Thoracic aorta (tissue), 2 donors: ENCODE measurements at places on chromosomes 7 and 10. TPM values are rescaled to one million over a fixed set of nuclear protein-coding genes. Genes with fewer than 3 reads are reported as not detected.

GRCh38 chr10:132198381-132199181, 11.8 kb downstream of the DPYSL4 start:
- H3K27ac ChIP-seq: no peak overlapping the region
- H3K4me1 ChIP-seq: no peaks in the 10 kb centered on the region
- no peaks in the 10 kb centered on the region for H3K27me3 ChIP-seq
- DNase-seq: no peak
- H3K36me3 ChIP-seq: no peaks in the 10 kb centered on the region

DNA sequence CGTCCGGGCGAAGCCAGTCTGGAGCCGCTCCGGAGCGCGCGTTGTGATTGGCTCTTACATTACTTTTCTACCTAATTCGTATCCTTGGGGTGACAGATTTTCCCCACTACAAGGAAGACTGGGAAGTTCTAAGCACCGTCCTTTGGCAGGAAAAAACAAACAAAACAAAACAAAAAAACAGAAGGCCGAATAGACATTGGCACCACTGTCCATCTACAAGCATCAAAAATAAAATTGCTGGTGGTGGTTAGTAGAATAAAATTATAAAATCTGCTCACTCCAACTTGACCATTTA, 651 bp upstream of the SKAP2 start:
- H3K4me1 ChIP-seq: no peaks in the 10 kb centered on the region
- no peaks in the 10 kb centered on the region for H3K36me3 ChIP-seq
- no peak for DNase-seq

DNA sequence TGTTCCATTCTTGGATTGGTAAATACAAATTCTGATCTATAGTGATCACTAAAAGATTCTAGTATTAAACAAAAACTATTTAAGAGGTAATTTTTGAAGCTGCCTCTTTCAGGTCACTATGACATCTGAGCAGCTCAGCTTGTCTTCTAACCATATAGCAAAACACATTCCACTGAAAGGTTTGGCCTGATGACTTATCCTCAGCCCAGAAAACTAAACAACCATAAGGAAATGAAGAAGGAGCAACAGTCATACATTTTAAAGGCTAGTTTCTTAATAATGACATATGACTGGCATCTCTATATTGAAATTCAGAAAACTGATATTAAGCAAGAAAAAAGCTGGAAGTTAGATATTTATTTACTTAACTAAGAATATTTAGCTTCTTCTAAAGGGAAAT, 24.6 kb downstream of the NT5C2 start:
- H3K27me3 ChIP-seq: no peaks in the 10 kb centered on the region
- no peak for DNase-seq
- peaks cover 27% of the 10 kb centered on the region for H3K36me3 ChIP-seq

- no peak for DNase-seq
- H3K36me3 ChIP-seq: no peaks in the 10 kb centered on the region
- no peaks in the 10 kb centered on the region for H3K27me3 ChIP-seq
Observed at GRCh38 chr10:57696641-57697040, 571.1 kb downstream of the IPMK start.

GRCh38 chr10:109743574-109743973, 179.7 kb downstream of the XPNPEP1 start:
- no peak for DNase-seq
- no peak overlapping the region for H3K4me3 ChIP-seq
- no peaks in the 10 kb centered on the region for H3K27me3 ChIP-seq

DNA sequence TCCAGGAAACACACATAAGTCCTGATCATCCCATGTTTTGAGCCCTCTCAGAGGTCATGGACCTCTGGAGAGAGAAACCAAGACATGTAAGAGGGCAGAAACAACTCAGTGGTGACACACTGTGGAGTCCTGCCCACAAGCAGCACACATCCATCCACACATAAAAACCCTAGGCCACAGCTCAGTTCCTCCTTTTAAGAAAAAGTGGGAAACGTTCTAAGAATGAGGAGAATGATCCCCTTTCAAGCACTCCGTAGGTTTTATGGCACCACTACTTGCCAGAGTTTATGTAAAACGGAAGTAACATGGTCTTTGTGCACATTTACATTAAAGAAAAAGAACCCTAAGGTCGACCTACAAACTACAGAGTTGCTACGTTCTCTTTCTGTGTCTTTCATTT, 19.9 kb downstream of the ATAD1 start:
- no peak overlapping the region for H3K27ac ChIP-seq
- H3K27me3 ChIP-seq: no peaks in the 10 kb centered on the region
- no peaks in the 10 kb centered on the region for H3K36me3 ChIP-seq

GRCh38 chr7:3307435-3307834, 6.4 kb downstream of the SDK1 start:
- H3K36me3 ChIP-seq: no peaks in the 10 kb centered on the region
- H3K4me1 ChIP-seq: peaks cover 53% of the 10 kb centered on the region
- peak overlapping the region; percentile 45 for H3K27ac ChIP-seq
- no peak overlapping the region for H3K4me3 ChIP-seq
- H3K27me3 ChIP-seq: no peaks in the 10 kb centered on the region
- no peak for DNase-seq

- no peaks in the 10 kb centered on the region for H3K27me3 ChIP-seq
- no peaks in the 10 kb centered on the region for H3K4me1 ChIP-seq
- H3K27ac ChIP-seq: no peak overlapping the region
- H3K36me3 ChIP-seq: no peaks in the 10 kb centered on the region
Observed at GRCh38 chr10:49748006-49748405, 14.1 kb downstream of the OGDHL start.

DNA sequence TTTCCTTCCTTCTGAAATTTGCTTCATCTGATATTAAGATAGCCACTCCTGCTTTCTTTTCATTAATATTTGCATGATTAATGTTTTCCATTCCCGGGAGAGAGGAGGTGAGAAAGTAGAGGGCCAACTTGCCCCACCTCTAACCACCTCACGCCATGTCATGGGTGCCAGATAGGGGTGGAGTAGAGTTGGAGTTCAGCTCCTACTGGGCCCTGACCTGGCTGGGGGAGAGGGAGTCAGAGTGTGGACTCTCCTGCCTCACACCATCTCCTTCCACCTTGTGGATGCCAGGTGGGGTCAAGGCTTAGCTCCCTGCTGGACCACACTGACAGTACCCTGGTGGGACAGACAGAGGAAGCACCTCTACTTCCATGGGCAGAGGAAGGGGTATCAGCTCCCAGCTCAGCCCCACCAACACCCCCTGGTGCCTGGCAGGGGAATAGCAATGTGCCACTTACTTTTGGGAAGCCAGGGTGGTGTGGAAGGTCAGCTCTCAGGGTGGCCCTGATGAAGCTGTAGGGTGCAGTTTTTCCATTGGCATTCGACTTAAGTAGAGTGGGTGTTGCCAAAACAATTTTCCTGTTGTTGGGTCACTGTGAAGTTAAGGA, 28.0 kb downstream of the CHST12 start:
- H3K4me1 ChIP-seq: no peaks in the 10 kb centered on the region
- H3K36me3 ChIP-seq: peaks cover 18% of the 10 kb centered on the region

- no peak overlapping the region for H3K27ac ChIP-seq
- no peaks in the 10 kb centered on the region for H3K36me3 ChIP-seq
- H3K4me3 ChIP-seq: no peak overlapping the region
- no peaks in the 10 kb centered on the region for H3K4me1 ChIP-seq
Observed at GRCh38 chr10:24858288-24859270, 93.8 kb downstream of the PRTFDC1 start.

The SERPINE1 gene
- 542 TPM for total RNA-seq

DNA sequence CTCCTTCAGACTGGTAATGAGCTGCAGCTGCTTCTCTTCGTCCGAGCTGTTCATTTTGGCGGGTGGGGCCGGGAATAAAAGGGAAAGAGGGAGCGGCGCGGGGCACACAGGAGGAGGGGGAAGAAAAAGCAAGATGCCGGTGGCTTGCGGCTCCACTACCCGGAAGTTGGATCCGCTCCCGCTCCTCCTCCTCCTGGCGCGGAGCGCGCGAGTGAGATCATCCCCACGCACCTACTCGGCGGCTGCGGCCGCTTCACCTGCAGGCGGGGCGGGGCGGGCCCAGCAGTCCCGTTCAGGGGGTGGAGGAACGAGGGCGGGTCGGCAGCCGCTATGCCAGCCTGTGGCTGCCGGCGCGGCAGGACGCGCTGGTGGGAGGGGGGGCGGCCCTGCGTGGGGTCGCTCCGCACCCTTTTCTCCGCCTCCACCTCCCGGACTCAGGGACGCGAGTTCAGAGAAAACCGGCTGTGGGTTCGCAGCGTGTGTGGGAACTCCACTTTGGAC, at the start of gene SHTN1:
SHTN1 (minus strand) TSS at position 162 of the 501 bp plus-strand sequence; CDS start at position 54, 108 bp downstream.
- H3K36me3 ChIP-seq: no peaks in the 10 kb centered on the region
- H3K4me3 ChIP-seq: peak within 1 kb of the TSS; percentile 87
- DNase-seq: peak; percentile 7
- H3K27ac ChIP-seq: peak within 1 kb of the TSS; percentile 69
- H3K4me1 ChIP-seq: peaks cover 3% of the 10 kb centered on the region

DNA sequence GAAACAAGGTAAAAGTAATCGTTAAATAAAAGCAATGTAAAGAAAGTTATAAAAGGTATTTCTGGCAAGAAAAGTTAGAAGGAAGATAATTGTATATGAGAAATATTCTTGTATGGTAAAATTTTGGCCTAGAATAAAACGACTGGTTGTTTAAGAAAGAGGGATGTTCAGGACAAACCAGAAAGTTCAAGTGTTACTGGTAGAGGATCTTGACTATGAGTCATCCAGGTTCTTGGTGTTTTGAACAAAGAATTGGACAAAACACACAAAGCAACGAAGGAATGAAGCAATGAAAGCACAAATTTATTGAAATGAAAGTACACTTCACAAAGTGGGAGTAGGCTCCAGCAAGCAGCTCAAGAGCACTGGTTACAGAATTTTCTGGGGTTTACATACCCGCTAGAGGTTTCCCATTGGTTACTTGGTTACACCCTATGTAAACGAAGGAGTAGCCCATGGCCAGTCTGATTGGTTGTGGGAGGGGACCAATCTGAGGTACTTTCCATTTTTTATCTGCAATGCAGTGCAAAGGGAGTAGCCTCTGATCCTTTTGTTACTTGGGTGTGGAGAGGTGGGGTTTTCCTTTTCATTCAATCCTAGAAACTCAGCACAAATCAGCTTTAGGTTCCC, 22.4 kb upstream of the GARS1 start:
- H3K36me3 ChIP-seq: peaks cover 14% of the 10 kb centered on the region
- no peaks in the 10 kb centered on the region for H3K4me1 ChIP-seq
- no peak overlapping the region for H3K4me3 ChIP-seq
- no peak overlapping the region for H3K27ac ChIP-seq

The MMD2 gene
- not detected for total RNA-seq

GRCh38 chr10:29553544-29554250, 81.1 kb downstream of the SVIL start:
- peaks cover 46% of the 10 kb centered on the region for H3K36me3 ChIP-seq
- H3K27ac ChIP-seq: peak overlapping the region; percentile 30
- H3K27me3 ChIP-seq: no peaks in the 10 kb centered on the region
- H3K4me1 ChIP-seq: peaks cover 12% of the 10 kb centered on the region

- H3K36me3 ChIP-seq: no peaks in the 10 kb centered on the region
- H3K27me3 ChIP-seq: no peaks in the 10 kb centered on the region
- no peak overlapping the region for H3K4me3 ChIP-seq
Observed at GRCh38 chr10:128044961-128045832, 81.0 kb downstream of the MKI67 start.

GRCh38 chr7:79513261-79513660, 59.8 kb upstream of the MAGI2 start:
- H3K4me1 ChIP-seq: no peaks in the 10 kb centered on the region
- no peaks in the 10 kb centered on the region for H3K36me3 ChIP-seq
- DNase-seq: no peak
- no peak overlapping the region for H3K27ac ChIP-seq
- no peaks in the 10 kb centered on the region for H3K27me3 ChIP-seq

GRCh38 chr10:34757933-34758332, 57.2 kb downstream of the PARD3 start:
- peaks cover 4% of the 10 kb centered on the region for H3K4me1 ChIP-seq
- no peaks in the 10 kb centered on the region for H3K36me3 ChIP-seq
- H3K4me3 ChIP-seq: no peak overlapping the region
- no peak overlapping the region for H3K27ac ChIP-seq

DNA sequence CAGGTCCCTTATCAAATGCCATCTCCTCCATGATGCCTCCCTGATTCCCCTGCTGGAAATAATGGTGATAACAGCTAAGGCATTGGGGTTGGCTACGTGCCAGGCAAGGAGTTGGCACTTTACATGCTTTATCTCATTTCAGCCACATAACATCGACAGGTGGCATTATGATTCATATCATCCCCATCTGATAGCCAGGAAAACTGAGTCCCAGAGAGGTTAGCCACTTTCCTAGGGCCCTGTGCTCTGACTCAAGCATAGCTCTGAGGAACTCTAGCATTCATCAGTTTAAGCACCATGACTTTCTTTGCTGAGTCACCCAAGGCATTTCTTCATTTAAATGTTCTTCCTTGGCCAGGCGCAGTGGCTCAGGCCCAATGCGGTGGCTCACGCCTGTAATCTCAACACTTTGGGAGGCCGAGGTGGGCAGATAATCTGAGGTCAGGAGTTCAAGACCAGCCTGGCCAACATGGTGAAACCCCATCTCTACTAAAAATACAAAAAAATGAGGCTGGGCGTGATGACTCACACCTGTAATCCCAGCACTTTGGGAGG, 6.6 kb downstream of the LEP start:
- DNase-seq: no peak
- no peaks in the 10 kb centered on the region for H3K27me3 ChIP-seq
- H3K4me3 ChIP-seq: no peak overlapping the region
- no peaks in the 10 kb centered on the region for H3K36me3 ChIP-seq
- no peak overlapping the region for H3K27ac ChIP-seq

DNA sequence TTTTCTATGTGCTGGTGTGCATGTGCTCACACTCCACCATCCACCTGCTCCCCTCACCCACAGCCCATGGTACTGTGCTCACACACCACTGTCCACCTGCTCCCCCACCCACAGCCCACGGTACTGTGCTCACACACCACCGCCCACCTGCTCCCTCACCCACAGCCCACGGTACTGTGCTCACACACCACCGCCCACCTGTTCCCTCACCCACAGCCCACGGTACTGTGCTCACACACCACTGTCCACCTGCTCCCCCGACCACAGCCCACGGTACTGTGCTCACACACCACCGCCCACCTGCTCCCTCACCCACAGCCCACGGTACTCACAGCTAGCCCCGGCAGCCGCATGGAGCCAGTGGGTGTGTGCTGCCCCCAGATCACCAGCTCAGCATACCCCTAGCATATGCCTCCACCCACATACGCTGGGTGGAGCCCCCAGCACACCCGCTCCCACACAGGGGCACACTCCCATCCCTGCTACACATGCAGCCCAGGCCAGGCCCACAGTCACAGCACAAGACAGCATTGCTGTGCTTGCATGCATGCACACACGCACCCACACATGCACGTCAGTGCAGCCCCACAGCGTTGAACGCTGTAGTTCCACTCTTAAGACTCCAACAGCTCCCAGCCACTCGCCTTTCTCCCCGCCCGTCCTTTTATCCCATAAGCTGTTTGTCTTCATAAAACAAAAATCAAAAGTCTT, 62.0 kb downstream of the PAX2 start:
- H3K4me3 ChIP-seq: no peak overlapping the region
- no peaks in the 10 kb centered on the region for H3K4me1 ChIP-seq
- H3K27ac ChIP-seq: no peak overlapping the region
- no peaks in the 10 kb centered on the region for H3K36me3 ChIP-seq
- no peaks in the 10 kb centered on the region for H3K27me3 ChIP-seq

GRCh38 chr10:63522995-63523394, 1.8 kb downstream of the REEP3 start:
- H3K27me3 ChIP-seq: no peaks in the 10 kb centered on the region
- no peaks in the 10 kb centered on the region for H3K36me3 ChIP-seq
- peaks cover 15% of the 10 kb centered on the region for H3K4me1 ChIP-seq
- peak overlapping the region; percentile 83 for H3K4me3 ChIP-seq
- DNase-seq: no peak

GRCh38 chr10:116692225-116692624, 50.1 kb downstream of the HSPA12A start:
- peak overlapping the region; percentile 65 for H3K27ac ChIP-seq
- no peaks in the 10 kb centered on the region for H3K27me3 ChIP-seq
- DNase-seq: no peak
- H3K4me3 ChIP-seq: no peak overlapping the region
